GM12878 (cell line): ENCODE measurements at places on chromosomes 16 and 17.

- no peak for DNase-seq
Observed at GRCh38 chr16:24027466-24027865, 191.7 kb downstream of the PRKCB start.

- no peak for DNase-seq
Observed at GRCh38 chr16:10015397-10015796, 166.8 kb downstream of the GRIN2A start.

GRCh38 chr17:33288954-33289353 lies 4.1 kb downstream of the ASIC2 start:
- DNase-seq = no peak

GRCh38 chr17:27965224-27965623 lies 72.1 kb upstream of the LYRM9 start:
- DNase-seq = no peak

GRCh38 chr16:66933776-66934137 lies 445 bp downstream of the CIAO2B start:
- no peak for DNase-seq
